Thyroid gland (tissue), 4 donors: ENCODE measurements at places on chromosomes 16 and 17.

DNA sequence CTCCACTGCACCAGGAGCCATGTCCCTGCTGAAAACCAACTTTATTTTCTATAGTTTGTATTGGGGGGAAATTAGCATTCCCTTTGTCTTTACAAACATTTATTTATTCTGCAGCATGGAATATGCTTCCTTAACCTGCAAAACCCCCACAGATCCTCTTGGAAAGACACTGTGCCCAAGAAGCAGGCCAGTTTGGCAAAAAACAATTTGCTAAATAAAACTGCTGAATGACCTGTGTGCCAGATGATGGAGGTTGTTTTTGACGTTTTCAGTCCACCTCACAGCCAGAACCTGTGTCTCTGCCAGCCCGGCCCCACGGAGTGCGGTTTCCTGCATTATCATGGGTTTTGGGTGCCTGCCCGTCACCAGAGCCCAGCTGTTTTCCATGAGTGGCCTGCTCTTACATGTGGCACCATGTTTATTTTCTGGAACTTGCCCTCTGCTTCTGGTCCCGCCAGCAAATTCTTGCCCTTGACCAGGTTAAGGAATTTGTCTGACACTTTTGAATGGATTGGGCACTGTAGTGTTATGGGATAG is 26.4 kb downstream of the ORC6 start:
- DNase-seq = no peak

DNA sequence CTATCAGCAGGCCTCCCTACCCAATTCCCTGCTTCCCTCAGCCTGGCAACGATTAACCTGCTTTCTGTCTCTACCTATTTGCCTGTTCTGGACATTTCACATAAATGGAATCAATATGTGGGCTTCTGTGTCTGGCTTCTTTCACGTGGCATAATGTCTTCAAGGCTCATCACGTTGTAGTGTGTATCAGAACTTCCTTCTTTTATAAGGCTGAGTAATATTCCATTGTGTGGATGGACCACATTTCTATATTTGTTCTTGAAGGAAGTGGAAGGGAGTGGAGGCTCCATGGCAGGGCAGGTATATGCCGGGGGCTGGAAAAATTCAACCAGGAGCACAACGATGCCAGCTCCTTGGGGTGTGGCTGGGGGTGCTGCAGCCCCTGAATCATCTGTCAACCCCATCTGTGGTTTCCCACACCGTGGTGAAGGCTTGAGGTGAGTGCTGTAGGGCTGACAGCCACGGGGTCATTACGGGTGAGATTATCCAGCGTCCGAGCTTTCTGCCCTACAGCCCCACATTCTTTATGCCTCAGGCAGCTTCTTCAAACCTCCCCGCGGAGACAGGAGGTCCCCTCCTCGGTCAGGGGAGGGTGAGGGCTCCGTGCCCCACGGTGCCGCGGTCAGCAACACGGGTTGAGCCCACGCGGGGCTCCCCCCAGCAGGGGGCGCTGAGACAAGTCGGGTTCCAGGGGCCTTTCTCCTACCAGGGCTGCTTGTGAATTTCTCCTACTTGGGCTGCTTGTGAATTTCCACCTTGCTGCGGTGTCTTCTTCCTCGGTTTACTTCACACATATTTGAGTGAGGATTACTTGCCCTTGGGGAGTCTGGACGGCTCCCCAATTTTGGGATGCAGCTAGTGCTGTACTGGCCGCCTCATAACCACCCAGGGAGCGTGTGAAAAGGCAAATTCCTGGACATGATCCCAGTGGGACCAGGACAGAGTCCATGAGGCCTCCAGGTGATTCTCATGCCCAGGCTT is 18.3 kb upstream of the WFIKKN2 start:
- DNase-seq = peak; percentile 34

- DNase-seq = no peak
Observed at GRCh38 chr16:1786242-1787055, 3.7 kb downstream of the NUBP2 start.

DNA sequence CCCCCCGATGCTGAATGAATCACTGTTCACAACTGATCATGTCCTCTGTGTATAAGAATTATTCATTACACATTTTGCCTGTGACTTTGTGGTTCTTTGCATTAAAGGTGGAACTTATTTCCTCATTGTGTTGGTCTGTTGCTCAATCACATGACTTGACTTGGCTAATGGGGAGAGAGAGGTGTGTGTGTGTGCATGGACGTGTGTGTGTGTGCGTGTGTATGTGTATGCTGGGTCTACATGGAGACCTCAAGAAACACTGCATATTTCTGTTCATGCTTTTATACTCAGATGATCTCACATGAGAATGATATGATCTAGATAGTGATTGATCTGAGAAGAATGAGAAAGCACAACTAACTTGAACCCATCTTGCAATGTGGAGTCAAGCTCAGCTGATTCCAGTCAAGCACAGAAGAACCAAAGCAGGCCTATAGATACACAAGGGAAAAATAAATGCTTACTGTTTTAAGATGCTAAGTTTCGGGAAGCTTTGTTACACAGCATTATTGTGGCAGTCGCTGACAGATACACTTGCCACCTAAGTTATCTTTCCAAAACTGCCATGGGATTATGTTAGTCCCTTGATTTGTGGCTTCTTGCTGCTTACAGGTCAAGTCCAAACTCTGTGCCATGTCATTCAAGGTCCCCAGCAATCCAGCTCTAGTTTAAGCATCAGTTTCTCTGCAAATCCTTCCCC is 167.9 kb upstream of the ZFHX3 start:
- no peak for DNase-seq

- DNase-seq = peak; percentile 15
Observed at GRCh38 chr17:73902416-73903181, 258.4 kb upstream of the SDK2 start.

- no peak for DNase-seq
Observed at GRCh38 chr17:62631086-62631935, 3.8 kb downstream of the MRC2 start.

DNA sequence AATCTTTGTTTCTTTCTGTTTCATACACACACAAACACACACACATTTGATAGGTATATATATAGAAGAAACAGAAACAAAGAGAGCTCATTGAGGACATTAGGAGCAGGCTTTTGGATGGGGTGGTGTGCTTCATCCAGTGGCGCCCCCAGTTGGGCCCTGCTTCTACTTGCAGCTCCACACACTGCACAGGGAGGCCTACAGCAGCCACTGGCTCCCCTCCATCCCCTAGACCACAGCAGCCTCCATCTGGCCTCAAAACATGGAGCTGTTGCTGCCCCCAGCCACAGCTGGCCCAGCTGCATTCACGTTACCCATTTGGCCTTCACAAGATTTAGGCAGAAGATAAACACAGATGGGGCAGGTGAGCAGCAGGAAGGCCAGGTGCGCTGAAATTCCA is 33.1 kb upstream of the NF1 start:
- DNase-seq = no peak

- no peak for DNase-seq
Observed at GRCh38 chr17:10063730-10064241, 134.6 kb downstream of the GAS7 start.

DNA sequence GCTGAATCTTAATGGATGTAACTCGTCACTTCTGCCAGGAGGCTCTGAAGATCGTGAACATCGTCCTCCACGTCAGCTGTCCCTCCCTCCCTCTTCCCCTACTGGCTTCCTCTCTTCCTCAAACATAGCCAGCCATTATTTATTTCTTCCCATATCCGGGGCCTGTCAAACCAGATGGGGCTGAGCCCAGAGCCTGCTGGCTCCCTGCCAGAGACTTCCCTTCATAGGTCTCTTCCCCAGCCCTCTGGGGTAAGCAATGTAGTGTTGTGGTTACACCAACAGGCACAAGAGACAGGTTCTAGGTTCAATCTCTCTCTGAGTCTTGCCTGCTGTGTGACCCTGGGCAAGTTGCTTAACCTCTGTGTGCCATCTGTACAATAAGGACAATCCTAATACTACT is 40.1 kb upstream of the ZFP90 start:
- no peak for DNase-seq

GRCh38 chr16:10877472-10877946 is 507 bp downstream of the CIITA start:
- no peak for DNase-seq

- peak; percentile 64 for DNase-seq
Observed at GRCh38 chr17:61411261-61412142, 11.9 kb downstream of the TBX2 start.

DNA sequence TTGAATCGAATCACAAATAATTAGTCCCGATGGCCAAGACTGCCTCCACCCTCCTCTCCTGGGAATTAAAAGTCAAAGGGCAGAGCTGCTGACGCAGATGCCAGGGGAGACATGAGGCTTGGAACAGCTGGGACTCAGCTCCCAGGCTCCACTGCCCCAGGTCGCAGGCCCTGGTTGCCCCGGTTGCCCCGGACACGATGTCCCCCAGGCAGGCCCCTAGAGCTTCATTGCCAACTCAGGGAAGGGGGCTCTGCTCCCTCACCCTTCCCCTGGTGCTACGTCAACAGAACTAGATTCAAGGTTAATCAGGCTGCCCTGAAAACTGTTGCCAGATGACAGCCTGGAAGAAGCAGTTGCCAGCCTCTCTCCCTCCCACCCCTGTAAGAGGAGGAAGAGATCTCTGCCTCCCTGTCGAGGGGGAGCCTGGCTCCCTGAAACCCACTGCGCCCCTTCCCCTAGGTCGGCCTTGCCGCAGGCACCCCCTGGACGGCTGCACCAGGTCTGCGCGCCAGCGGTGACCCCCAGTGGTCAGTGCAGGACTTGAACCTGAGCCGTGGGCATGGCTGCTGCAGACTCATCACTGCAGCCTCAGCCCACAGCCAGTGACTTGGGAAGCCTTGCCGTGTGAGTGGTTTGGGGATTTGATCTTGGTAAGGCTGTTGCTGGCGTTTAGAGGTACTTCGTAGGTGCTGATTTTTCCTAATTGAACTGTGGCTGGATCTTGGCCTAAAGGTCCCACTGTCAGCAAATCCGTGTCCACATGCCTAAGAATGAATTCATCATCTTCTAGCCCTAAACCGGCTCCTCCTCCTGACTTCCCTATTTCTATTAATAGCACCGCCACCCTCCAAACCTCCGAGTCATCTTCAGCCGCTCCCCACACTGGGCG is 84.1 kb upstream of the TOB1 start:
- DNase-seq = peak; percentile 68

DNA sequence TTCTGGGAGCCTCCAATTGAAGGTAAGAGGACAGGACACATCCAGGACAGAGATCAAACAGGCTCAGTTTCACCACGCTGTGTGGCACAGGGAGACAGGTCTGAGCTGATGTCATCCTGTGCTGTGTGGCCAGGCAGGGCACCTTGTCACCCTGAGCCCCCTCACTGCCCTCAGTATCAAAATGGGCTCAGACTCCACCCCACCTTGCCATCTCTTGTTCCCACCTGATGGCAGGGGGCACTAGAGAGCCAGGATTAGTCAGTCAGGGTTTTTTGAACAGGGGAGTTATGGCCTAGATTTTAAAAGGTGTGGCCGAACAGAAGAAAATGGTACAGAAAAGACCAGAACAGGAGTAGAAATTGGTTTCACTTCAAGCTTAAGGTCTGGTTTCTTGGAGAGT is 2.6 kb downstream of the KAT2A start:
- no peak for DNase-seq

- peak; percentile 12 for DNase-seq
Observed at GRCh38 chr16:48347191-48347865, 37.9 kb downstream of the SIAH1 start.

DNA sequence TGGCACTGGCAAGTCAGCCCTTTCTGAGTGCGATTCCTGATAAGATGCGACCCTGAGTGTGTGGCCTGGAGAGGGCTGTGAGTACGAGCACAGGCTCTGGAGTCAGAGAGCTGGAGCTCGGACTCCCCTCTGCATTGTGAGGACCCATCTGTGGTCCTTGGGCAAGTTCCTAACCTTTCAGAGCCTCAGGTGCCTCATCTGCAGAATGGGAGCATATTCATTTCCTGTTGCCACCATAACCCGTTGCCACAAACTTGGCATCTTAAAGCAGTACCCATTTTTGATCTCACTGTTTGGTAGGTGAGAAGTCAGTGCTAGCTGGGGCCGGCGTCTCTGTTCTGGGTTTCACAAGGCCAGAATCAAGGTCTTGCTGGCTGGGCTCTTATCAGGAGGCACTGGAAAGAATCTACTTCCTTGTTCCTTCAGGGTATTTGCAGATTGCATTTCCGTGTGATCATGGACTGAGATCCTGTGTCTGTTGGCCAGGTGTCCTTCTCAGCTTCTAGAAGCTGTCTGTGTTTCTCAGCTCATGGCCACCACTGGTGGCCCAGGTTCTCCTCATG is 20.2 kb downstream of the KNOP1 start:
- DNase-seq = no peak

GRCh38 chr16:55204069-55204468 is 119.9 kb upstream of the IRX6 start:
- DNase-seq = no peak

GRCh38 chr17:59300941-59301340 is 30.5 kb upstream of the YPEL2 start:
- no peak for DNase-seq

- DNase-seq = no peak
Observed at GRCh38 chr17:34892461-34893249, 68.6 kb downstream of the CCT6B start.

GRCh38 chr16:73781297-73781696 is 515.3 kb upstream of the PSMD7 start:
- no peak for DNase-seq

DNA sequence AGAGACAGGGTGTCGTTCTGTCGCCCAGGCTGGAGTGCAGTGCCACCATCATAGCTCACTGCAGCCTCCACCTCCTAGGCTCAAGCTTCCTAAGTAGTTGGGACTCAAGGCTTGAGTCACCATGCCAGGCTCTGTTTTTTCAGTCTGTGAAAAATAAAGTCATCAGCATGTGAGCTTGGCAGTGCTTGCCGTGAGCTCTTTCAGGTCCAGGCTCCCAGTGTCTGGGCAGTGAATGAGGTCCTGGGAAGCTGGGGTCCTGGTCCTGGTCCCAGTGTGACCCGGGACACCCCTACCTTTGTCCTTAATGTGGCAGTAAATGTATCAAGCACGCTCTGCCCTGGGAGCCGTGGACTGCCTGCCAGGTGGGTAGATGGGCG is 22.9 kb upstream of the RPL13 start:
- no peak for DNase-seq

DNA sequence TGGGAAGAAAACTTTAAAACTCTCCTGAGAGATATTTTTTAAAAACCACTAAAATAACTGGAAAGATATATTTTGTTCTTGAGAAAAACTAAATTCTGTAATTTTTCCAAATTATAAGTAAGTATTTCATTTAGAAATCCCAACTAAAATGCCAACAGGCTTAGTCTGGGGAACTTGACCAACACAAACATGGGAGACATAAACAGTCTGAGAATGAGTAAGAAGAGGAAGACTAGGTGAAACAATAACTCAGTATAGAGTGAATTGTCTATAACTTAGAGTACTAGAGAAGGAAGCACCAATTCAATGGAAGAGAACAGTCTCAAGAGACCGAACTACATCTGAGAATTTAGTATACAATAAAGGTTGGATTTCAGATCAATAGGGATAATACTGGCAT is 2.9 kb downstream of the CMTM1 start:
- DNase-seq = no peak

GRCh38 chr16:81601601-81602255 is 157.1 kb downstream of the CMIP start:
- no peak for DNase-seq

- DNase-seq = peak; percentile 68
Observed at GRCh38 chr17:42678951-42679491, 2.2 kb upstream of the PLEKHH3 start.

GRCh38 chr17:61116577-61116976 is 283.1 kb upstream of the TBX2 start:
- no peak for DNase-seq
